ENCODE measurements at places on chromosomes 1 and 21.

DNA sequence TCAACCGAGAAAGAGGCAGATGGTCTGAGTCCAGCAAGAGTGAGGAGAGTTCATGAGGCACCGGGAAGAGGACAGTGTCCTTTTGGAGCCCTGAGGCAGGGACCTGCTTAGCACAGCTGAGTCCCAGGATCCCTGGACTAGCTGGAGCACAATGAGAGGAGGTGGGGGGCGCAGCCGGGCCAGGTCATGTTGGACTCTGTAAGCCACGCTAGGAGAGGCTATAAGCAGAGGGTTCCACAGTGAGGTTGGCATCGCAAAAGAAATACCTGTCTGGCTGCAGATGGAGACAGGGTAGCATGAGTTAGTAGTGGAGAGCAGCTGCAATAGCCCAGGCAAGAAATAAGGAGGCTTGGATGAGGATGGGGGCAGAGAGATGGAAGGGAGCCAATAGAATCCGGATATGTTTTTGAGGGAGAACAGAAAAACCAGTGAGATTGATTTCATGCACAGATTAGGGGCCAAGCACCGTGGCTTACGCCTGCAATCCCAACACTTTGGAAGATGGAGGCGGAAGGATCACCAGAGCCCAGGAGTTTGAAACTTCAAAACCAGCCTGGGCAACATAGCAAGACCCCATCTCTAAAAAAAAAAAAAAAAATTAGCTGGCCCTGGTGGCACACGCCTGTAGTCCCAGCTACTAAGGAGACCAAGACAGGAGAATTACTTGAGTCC is 98.2 kb downstream of the DHRS3 start:
- DNase-seq = no peak

GRCh38 chr1:219812086-219812485 is 116.3 kb downstream of the SLC30A10 start:
- no peak for DNase-seq

GRCh38 chr1:109490029-109490933 is 3.6 kb upstream of the CYB561D1 start:
- no peak for DNase-seq

GRCh38 chr1:109985247-109986053 is 885 bp downstream of the AHCYL1 start:
- DNase-seq = no peak

- DNase-seq = no peak
Observed at GRCh38 chr1:216598448-216598847, 124.8 kb downstream of the ESRRG start.

GRCh38 chr21:21828130-21828529 is 829.9 kb downstream of the NCAM2 start:
- DNase-seq = no peak

DNA sequence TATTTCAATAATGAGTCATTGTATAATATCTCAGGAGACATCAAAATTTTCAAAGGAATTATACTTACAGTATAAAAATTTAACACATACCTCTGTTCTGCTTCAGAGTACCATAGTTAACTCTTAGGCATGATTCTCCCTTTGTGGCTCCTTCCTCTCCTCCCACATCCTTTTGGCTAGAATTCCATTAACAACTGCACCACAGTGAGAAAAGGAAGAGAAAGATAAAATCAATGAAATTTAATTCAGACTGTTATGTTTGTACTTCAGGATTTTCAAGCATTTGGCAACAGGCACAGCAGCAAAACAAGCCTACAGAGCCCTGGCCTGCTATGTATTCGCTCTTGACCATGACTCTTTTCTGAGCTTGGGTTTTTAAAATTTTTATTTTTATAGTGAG is 57.2 kb upstream of the SGIP1 start:
- DNase-seq = no peak

- no peak for DNase-seq
Observed at GRCh38 chr21:23804866-23805265, 1802.4 kb downstream of the MRPL39 start.

DNA sequence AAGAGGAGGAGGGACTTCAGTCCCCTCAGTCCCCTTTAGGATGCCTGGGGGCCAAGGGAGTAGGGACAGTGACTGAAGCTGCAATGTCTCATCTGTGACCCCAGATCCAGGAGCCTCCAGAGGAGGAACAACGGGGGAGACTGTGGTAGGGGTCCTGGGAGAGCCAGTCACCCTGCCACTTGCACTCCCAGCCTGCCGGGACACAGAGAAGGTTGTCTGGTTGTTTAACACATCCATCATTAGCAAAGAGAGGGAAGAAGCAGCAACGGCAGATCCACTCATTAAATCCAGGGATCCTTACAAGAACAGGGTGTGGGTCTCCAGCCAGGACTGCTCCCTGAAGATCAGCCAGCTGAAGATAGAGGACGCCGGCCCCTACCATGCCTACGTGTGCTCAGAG is 18.3 kb downstream of the LY9 start:
- DNase-seq = no peak

GRCh38 chr1:235468970-235469369 is 35.3 kb downstream of the B3GALNT2 start:
- DNase-seq = no peak

GRCh38 chr21:34510148-34511142 is 1.6 kb downstream of the KCNE1 start:
- DNase-seq = no peak

DNA sequence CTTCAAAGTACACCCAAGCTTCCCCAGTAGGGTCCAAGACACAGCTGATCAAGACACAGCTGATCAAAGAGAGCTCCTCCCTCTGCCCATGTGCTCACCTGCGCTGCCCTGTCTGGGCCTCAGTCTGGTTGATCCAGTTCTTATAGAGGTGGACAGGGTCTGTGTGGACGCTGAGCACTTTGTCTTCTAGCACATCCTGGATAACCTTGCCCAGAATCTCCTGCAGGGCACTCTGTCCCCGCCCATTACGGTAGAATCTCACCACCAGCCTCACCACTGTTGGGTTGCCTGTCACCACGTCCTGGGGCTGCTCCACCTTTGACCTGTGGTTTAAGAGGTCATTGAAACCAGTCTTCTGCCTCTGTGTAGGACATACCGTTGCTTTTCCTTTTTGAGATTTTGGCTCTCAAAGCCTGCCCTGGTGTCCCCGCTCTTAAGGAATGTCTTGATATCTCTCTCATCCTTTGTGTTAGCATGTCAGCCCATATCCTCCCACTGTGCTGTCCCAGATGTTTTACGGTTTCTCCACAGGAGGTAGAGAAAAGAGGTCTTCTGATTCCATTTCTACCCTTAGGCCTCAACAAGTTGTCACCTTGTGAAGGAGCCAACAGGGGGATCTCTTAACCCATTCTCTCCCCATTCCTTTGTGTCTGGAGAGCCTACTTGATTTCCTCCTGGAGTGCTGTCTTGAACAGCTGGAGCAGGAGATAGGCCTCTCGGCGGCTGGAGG is 33.5 kb downstream of the IQGAP3 start:
- DNase-seq = no peak

GRCh38 chr1:83058327-83058726 is 940.6 kb downstream of the TTLL7 start:
- no peak for DNase-seq

DNA sequence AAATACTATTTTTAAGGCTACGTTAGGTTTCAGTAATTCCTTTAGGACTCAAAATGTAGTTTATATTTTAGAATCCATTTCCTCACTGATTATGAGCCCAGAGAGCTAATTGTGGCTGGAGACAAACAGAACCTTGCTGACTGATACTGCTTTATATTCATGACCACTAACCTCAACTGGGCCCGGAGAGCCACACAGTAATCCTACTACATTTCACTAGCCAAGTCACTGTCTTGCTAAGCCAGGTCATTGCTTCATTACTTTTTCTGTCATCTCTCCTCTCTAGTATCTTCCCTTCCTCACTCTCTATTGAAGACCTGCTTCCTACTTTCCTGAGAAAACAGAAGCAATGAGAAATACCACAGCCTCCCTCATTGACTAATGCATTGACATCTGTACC is 24.7 kb downstream of the IL23R start:
- DNase-seq = no peak

GRCh38 chr1:84988588-84988987 is 8.3 kb downstream of the MCOLN2 start:
- DNase-seq = no peak

DNA sequence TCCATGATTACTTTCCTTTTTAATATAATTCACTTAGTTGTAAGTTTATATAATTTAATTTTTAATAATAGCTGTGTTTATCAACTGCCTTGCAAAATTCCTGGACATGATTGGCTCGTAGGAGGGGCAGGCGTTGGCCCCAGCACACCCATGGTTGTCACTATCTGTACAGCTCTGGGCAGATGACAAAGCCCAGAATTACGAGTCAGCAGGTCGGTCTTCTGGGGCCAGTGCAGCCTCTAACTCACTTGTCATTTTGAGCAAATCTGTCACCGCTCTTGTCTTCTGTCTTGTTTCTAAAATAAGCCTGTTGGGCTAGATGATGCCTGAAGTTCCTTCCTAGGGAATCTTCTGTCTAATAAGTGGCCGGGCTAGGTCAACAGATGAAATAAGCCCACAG is 21.4 kb upstream of the LRRC38 start:
- DNase-seq = no peak

- no peak for DNase-seq
Observed at GRCh38 chr1:11484321-11484655, 5.3 kb downstream of the DISP3 start.

- no peak for DNase-seq
Observed at GRCh38 chr21:14259747-14260146, 43.8 kb downstream of the RBM11 start.

DNA sequence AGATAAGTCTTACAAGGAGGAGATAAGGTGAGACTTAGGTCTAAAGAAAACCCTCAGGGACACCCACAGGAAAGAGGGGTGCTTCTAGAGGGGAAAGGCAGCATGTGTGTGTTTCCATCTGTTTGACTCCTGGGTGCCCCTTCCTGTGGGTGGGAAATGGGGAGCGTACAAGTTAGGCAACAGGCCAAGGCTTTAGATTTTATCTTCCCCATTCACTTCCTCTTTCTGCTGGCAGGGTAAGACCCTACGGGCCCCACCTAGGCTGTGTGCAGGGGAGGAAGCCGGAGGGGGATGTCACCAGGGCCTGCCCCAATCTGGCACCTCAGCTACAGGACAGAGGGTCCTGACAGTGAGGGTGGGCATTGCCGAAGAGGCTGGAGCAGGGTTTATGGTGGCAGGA is 2.5 kb upstream of the OLIG1 start:
- DNase-seq = no peak

- no peak for DNase-seq
Observed at GRCh38 chr21:45410151-45410864, 5.3 kb downstream of the COL18A1 start.

- DNase-seq = no peak
Observed at GRCh38 chr1:222890716-222891115, 75.9 kb downstream of the DISP1 start.

DNA sequence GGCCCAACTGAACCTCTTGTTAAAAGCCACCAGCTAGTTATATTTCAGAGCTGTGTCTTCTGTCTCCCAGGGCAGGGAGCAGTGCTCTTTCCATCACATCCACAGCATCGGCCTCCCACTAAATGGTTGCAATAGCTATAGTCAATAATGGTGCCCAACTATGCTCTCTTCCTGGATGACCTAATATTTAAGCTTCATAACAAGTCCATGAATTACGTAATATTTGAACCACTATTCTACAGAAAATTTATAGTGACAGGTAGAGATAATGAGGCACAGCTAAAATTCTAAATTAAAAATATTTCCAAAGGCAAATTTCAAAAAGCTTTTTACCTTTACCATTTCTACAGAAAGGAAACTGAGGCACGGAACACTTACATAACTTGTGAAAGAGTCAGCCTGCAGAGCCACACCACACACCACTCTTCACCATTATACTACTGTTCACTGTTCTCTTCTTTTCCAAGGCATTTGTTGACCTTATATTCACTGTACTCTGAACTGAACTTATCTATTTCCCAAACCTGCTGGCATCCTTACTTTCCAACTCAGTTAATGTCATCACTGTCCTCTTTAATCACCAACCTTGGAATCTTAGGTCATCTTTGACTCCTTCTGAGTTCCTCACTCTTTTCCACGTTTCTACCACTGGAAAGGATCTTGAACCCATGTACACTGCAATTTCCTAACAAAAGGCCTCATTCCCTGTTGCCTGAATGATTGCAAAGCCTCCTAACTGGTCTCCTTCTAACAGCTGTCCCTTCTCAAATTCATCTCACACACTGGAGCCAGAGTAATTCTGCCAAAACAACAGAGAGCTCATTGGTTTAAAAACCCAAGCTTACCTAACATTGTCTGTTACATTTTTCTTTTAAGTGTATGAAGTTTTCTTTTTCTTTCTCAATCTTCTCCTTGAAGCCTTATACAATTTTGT is 85.5 kb downstream of the DDAH1 start:
- DNase-seq = no peak

GRCh38 chr1:94783342-94784189 is 36.6 kb upstream of the SLC44A3 start:
- no peak for DNase-seq

- DNase-seq = no peak
Observed at GRCh38 chr1:112083487-112083886, 94.0 kb upstream of the KCND3 start.

DNA sequence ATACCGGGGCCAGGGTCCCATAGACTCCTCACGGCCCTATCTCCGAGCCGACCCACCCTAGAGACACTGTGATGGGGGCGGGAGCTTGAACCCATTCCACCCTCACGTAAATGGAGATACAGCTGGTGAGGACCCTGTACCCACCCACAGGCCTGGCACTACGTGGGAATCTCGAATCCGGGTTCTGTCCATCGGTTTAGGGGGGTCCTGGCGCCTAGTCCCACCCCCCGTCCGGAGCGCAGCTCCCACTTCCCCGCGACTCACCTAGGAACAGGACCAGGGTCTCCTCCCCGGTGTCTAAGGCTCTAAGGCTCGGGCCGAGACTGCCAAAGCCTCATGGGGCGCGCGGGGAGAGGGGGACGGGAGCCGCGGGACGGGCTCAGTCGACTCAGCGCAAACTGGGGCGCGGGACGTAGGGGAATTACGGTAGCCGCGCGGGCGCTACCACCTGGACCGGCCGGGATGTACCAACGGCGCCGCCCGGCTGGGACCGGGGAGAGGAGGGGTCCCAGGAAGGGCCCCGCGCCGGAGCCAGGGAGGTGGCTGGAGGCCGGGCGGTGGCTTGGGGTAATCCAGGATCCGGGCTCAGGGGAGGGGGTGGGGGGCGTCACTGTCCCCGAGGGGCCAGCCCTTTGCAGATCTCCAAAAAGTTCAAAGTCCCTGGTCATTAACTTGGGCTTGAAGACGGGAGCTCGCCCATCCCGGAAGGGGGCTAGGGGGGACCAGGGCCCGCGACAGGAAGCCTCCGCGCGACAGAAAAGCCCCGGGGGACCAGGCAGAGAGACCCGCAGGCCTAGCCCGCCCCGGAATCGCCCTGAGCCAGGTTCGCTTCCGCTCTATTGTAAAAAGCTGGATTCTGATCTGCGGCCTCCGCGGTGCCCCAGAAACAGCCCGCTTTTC is 1.0 kb downstream of the PLEKHG5 start:
- DNase-seq = no peak

DNA sequence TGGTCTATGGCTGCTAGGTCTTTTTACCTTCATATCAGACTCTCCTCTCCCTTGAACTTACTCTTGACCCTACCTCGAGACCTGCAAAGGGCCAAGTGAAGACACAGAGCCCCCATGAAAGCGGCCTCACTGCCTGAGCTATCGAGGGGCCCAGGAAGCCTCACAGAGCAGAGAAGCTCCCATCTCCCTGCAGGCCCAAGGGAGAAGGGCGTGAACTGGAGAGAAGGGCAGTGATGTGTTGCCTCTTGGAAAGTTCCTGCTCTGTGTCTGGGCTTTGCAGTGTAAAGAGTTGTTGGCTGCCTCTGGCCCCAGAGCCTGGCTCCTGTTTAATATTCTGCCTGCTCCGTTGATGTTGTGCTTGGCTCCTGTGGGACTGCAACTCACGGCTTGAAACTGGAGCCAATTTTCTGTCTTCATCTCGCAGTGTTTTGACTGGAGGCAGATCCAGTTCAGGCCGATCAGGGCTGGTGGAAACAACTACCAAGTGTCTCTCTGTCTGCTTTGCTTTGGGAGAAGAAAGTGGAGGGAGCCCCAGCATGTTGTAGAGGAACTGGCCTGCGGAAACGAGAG is 4.3 kb downstream of the SERTAD4 start:
- DNase-seq = no peak

All from cortex of kidney (tissue), 1 donor.